Sigmoid colon (tissue), 7 donors: ENCODE measurements at places on chromosomes 6 and 20.
A peak's percentile ranks its signal among the peaks of the same experiment; 100 is the strongest.

GRCh38 chr20:53557130-53557529 lies 36.5 kb downstream of the ZNF217 start:
- no peak overlapping the region for H3K4me3 ChIP-seq
- H3K27ac ChIP-seq = no peak overlapping the region
- no peaks in the 10 kb centered on the region for H3K36me3 ChIP-seq
- no peaks in the 10 kb centered on the region for H3K4me1 ChIP-seq
- DNase-seq = peak; percentile 13
- no peaks in the 10 kb centered on the region for H3K27me3 ChIP-seq

- no peak overlapping the region for H3K4me3 ChIP-seq
- DNase-seq = peak; percentile 78
- peak overlapping the region; percentile 99 for H3K27ac ChIP-seq
Measured at GRCh38 chr20:62358171-62359042, 8.7 kb downstream of the LAMA5 start.

GRCh38 chr6:109292983-109293586 lies 89.2 kb downstream of the CD164 start:
- H3K36me3 ChIP-seq = no peaks in the 10 kb centered on the region
- DNase-seq = no peak
- H3K4me1 ChIP-seq = peaks cover 12% of the 10 kb centered on the region
- no peak overlapping the region for H3K4me3 ChIP-seq
- no peak overlapping the region for H3K27ac ChIP-seq

GRCh38 chr6:38370653-38371601 lies 268.8 kb downstream of the BTBD9 start:
- peaks cover 24% of the 10 kb centered on the region for H3K4me1 ChIP-seq

DNA sequence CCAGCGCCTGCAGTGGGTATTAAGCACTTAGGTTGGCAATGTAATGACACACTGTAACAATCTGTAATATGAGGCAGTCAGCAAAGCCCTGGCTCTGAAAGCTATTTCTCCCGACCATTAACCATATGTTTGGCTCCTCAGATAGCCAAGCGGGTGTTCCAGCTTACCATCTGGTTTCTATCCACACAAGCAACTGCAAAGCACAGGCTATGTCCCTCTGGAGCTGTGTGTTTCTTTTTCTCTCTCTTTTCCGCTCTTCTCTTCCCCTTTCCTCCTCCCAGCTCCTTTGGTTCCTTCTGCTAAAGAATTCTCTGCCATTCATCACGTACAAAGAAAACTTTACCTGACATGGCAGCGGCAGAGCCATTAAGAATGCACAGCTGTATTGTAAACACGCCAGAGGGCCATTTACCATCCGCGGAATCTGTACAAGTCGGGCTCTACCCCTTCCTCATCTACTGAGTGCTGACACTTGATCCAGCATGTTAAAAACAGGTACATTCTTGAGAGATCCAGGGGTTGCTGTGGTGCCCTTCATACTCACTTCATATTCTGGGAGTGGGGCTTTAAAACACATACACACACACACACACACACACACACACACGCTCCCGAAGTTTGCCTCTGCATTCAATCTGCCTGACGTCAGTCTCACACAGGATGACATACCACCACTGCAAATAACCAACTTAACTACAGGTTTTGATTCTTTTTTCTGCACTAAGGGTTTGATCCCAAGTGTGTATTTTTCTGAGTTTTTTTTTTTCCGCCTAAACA lies 77.2 kb downstream of the BACH2 start:
- H3K4me1 ChIP-seq = peaks cover 33% of the 10 kb centered on the region
- H3K36me3 ChIP-seq = no peaks in the 10 kb centered on the region
- H3K27ac ChIP-seq = peak overlapping the region; percentile 90
- H3K27me3 ChIP-seq = no peaks in the 10 kb centered on the region
- peak; percentile 87 for DNase-seq

DNA sequence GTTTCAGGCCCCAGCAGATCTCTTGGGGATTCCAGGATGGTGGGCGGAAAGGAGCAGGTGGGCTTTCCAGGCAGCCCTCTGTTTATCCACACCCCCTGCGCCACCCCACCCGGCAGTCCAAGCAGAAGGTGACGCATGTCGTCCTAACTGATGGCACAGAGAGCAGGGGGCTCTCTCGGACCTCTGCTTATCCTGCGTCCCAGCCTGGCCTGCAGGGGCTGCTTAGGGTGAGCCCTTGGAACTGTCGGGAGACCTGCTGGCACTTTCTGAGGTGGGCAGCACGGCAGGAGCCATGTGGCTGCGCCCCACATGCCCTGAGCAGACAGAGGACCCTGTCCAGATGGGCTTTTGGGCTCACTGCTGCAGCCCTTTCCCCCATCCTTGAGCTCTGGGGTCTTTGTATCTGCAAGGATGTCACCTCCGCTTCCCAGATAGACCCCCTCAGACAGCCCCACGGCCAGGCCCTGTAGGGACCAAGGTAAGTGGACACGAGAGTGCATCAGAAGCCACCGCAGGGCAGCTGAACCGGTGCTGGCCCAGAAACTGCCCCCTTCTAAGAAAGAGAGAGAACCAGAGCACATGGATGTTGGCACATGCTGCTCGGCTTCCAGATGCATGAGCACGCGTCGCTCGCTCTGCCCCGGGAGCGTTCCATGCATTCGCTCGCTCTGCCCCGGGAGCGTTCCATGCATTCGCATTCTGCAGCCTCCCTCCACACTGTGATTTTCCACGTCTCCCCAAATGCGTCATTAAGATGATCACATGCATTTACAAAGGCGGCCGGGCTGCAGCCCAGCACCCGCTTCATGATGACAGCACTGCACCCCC lies 246.7 kb downstream of the TAF4 start:
- no peak overlapping the region for H3K27ac ChIP-seq
- H3K27me3 ChIP-seq = no peaks in the 10 kb centered on the region
- H3K4me1 ChIP-seq = no peaks in the 10 kb centered on the region
- H3K36me3 ChIP-seq = no peaks in the 10 kb centered on the region
- no peak overlapping the region for H3K4me3 ChIP-seq

DNA sequence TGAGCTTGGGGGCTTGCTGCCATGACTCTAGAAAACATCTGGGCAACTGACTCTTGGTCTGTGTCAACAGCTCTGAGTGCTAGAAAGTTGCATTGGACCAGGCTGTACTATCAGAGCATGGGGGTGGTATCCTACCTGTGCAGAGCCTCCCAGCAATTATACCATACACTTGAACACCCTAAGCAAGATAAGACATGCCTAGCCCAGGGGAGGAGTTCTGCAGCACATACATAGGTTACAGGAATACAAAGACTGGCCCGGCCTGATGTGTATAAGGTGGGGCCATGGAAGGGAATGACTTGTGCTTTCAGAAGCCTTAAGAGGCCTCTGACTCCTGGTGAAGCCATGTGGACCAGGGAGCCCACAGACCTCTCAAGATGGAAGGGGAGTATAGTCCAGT lies 11.4 kb upstream of the MOCS1 start:
- H3K36me3 ChIP-seq = no peaks in the 10 kb centered on the region
- H3K4me1 ChIP-seq = no peaks in the 10 kb centered on the region
- peaks cover 4% of the 10 kb centered on the region for H3K27me3 ChIP-seq
- DNase-seq = no peak
- no peak overlapping the region for H3K27ac ChIP-seq

- DNase-seq = no peak
- no peak overlapping the region for H3K4me3 ChIP-seq
- H3K4me1 ChIP-seq = peaks cover 7% of the 10 kb centered on the region
Measured at GRCh38 chr20:48275286-48276020, 490.2 kb upstream of the SULF2 start.

GRCh38 chr6:29723666-29724588 lies 693 bp downstream of the HLA-F start:
- peak overlapping the region; percentile 84 for H3K27ac ChIP-seq
- H3K4me3 ChIP-seq = peak overlapping the region; percentile 86
- peaks cover 11% of the 10 kb centered on the region for H3K4me1 ChIP-seq
